Fibroblast of skin of abdomen (primary cell): ENCODE measurements at places on chromosomes 1 and 21.
A peak's percentile ranks its signal among the peaks of the same experiment; 100 is the strongest.

- DNase-seq, result no peak
Measured at GRCh38 chr1:147062956-147063355, 109.3 kb downstream of the PRKAB2 start.

GRCh38 chr1:1910651-1911331 is 4.3 kb upstream of the CALML6 start:
- DNase-seq, result no peak

GRCh38 chr1:2396059-2396458 is 4.4 kb downstream of the RER1 start:
- no peak for DNase-seq

DNA sequence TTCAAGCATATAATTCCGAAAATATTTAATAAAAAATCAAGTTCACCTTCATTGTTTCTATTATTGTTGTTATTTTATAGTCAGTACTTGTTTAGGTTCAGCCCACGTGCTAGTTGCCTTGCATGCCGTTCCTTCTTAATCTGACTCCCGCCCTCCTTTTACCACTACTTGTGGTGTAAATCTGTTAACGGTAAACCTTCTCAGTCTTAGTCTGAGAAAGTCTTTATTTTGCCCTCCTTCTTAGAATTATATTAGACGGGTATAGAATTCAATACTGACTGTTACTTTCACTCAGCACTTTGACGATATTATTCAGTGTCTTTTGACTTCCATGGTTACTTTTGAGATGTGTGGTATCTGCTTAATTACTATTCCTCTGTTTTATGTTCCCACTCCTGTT is 104.8 kb downstream of the RGL1 start:
- DNase-seq, result no peak

DNA sequence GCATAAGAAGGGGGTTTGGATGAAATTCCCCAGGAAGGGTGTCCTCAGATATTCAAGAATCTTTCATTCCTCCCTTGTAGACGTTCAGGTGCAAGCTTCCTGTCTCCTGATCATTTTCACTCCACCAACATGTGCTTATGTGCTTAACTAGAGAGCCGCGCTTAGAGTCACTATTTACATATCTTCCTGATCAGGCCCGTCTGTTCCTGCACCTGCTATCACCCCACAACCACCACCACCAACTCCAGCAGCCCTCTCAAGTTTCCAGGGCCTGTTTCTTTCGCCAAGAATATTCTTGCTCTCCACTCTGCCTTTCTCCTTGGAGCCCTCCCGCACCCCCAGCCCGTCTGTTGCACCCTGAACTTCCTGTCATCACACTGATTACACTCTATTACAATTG is 113.4 kb downstream of the SPSB1 start:
- DNase-seq, result no peak

GRCh38 chr1:192527950-192528349 is 47.6 kb upstream of the RGS1 start:
- no peak for DNase-seq

GRCh38 chr1:30812076-30812475 is 54.5 kb upstream of the LAPTM5 start:
- DNase-seq, result no peak

DNA sequence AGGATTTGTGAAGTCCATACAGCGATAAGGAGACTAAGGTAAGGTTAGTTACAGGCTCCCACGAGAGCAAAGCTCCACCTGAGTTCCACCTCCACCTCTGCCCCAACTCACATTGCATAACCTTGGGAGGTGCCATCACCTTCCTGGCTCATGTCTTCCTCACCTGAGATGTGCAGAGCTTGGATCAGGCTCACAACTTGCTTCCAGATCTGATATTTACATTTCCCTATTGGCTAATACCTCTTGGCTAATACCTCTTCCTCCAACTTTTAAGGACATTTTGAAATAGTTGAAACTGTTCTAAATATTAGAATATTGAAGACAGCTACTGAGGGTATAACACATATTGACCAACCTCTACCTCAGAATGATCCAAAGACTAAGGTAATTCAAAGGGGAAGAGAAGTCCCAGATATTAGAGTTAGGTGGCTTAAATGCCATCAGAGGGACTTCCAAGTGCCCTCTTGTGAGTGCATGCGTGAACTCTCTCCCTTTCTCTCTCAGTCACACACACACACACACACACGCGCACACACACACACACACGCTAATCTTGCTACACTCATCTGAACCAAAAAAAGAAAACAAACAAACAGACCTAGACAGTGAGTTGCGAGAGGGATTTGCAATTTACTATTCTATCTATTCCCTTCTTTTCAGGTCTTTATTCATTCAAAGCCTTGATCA is 134.3 kb downstream of the PLPP3 start:
- DNase-seq, result no peak

DNA sequence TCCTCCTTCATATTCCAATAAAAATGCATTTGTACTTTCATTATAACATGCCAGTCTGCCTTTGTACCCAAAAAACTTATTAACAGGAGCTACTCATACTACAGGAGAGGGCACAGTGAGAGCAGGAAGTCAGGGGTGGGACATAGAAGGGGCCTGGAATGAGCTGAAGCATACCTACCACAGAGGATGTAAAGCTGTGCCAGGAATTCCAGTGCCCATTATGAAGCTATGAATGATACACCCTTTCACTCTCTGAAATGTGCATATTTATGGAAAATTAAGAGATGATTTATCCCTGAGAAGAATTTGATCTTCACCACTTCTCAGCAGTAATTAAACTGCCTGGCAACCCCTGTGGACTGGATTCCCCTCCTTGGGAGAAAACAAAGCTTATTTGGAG is 65.8 kb downstream of the ATP5PO start:
- peak; percentile 9 for DNase-seq

GRCh38 chr1:224673141-224673540 is 57.0 kb downstream of the CNIH3 start:
- DNase-seq, result no peak

- no peak for DNase-seq
Measured at GRCh38 chr1:89607156-89607555, 25.8 kb upstream of the LRRC8C start.

DNA sequence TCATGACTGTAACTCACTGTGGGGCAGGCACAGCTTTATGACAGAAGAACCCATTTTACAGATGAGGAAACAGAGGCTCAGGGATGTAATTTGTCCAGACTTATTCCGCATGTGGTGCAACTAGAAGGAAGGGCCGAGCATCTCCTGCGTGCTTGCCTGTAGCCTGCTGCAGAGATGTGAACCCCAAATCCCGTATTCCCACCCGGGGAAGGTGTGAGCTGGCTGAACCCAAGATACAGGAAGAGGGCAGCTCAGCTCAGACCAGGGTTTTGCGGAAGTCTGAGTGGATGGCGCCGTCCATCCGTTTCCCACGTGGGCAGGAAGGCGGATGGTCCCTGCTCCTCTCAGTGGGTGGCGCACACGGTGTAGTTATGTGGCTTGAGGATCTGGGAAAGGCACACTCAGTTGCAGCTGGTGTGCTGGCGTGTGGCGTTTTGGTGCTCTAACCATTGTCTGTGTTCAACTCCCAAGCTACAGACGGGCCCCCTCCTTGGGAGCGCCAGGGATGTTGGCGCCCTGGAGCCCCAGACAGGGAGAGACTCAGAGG is 1.2 kb downstream of the CROCC start:
- DNase-seq, result no peak

GRCh38 chr1:224432146-224432545 is 2.5 kb downstream of the WDR26 start:
- DNase-seq, result peak; percentile 34

- DNase-seq, result peak; percentile 31
Measured at GRCh38 chr1:1907098-1907736, 7.8 kb upstream of the CALML6 start.

DNA sequence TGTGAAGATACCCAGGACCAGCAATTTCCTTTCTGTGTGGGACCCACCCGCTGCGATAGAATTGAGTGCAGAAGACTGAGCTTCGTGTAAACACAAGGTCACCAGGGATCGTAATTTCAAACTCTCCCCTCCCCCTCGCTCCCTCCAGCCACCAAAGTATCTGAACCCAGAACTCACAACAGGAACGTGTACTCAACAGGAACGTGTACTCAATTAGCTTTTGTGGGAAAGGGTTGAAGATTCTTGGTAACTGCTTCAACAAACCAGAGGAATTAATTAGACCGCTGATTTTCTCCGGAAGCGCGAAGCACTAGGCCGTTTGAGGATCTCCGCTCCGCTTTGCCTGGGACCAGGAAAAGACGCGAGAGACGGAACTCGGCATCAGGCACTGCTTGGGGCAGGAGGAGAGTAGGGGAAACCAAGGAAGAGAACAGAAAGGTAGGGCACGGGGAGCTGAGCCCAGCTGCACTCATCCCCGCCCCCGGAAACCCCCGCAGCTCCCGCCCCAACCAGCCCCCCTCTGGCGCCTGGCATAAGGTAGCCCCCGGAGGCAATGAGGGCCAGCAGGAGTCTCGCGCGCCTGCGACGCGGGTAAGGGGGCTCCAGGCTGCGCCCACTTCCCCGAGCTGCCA is 453 bp downstream of the DRAM2 start:
- DNase-seq, result peak; percentile 52

GRCh38 chr1:53246261-53247134 is 8.2 kb upstream of the MAGOH start:
- DNase-seq, result peak; percentile 96

GRCh38 chr1:173195596-173196088 is 11.5 kb downstream of the TNFSF4 start:
- DNase-seq, result no peak

DNA sequence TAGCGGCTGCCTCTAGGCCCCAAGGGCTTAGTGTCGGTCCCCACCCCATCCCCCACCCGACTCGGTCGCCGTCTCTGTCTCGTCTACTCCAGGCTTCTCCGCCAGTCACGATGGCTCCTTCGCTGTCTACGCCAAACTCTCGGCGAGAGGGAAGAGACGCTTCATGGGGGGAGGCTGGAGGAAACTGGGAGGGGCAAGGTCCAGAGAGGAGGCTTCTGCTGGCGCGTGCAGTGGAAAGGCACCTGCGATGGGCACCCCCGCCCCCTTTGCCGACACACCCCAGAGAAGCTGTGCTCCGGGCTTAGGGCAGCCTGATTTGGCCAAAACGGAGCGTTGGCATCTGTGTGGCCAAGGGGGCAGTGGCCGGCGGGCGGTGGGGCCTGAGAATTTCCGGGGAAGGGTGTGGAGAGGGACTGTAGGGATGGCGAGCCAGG is 1.2 kb upstream of the CSMD2 start:
- peak; percentile 20 for DNase-seq

DNA sequence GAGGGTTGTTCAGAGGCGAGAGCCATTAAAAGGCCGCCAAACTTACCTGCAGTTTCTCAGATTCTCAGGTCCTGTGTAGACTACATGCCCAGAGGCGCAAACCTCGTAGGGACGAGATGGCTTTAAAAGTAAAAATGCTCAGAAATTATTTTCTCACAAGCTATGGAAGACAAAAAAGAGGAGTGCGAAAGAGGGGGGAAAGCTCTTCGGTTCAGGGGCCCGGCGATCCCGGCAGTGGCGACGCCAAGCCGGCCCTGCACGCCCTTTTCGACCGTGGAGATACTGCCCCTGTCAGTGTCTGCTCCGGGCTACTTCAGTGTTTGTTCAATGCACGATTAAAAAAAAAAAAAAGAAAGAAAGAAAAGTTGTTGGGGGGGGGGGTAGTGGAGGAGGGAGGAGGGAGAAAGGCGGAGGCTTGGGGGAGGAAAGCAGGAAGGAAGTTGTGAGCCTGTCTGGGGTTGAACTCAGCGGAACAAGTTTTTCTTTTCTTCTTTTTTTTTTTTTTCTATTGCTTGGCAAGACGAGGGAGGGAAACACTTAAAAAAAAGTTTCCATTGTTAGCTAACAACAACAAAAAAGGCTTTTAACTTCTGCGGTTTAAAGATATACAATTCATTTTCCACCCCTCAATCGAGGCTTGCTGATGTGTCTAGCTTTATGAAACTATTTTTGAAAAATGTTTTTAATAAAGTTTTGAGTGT is at the start of gene ITPKB:
Gene ITPKB, minus strand, starts transcription at position 288 of the 701 bp plus-strand sequence. CDS start 1,824 bp downstream, outside the sequence.
- DNase-seq, result peak; percentile 61

- no peak for DNase-seq
Measured at GRCh38 chr1:31064111-31064717, 1.3 kb downstream of the PUM1 start.

DNA sequence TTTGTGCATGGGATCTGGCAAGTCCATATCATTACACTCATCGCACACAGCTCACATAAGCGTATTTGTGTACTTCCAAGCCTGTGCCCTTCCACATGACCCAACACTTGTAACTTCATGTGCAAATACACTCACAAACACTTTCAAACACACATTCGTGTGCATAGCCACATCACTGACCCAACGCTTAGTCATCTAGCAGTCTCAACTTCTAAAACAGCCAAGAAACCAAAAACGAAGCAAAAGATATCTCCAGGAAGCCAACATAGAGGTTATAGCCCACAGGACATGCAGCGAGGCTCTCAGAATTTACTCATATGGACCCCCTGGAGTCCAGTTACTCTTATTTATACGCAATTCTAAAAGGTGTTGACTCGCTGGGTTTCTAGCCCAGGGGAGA is 10.9 kb upstream of the GOLT1A start:
- peak; percentile 19 for DNase-seq

DNA sequence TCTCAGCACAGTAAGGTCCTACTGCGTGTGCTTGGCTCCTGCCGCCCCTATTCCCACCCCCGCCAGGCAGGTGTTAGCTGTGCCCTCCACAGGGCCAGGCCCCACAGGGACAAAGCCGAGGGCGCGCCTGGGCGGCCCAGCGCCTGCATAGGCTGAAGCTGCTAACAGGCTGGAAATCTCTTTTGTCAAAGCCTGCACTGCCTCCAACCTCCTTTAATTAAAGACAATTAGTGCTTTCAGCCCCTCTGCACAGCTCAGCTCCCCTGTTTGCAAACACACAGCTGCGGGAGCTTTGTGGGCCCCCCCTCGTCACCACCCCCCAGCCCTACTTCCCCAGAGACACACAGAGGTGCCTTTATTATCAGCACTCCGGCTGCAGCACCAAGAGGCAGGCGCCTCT is 95.9 kb downstream of the EPHB2 start:
- no peak for DNase-seq

DNA sequence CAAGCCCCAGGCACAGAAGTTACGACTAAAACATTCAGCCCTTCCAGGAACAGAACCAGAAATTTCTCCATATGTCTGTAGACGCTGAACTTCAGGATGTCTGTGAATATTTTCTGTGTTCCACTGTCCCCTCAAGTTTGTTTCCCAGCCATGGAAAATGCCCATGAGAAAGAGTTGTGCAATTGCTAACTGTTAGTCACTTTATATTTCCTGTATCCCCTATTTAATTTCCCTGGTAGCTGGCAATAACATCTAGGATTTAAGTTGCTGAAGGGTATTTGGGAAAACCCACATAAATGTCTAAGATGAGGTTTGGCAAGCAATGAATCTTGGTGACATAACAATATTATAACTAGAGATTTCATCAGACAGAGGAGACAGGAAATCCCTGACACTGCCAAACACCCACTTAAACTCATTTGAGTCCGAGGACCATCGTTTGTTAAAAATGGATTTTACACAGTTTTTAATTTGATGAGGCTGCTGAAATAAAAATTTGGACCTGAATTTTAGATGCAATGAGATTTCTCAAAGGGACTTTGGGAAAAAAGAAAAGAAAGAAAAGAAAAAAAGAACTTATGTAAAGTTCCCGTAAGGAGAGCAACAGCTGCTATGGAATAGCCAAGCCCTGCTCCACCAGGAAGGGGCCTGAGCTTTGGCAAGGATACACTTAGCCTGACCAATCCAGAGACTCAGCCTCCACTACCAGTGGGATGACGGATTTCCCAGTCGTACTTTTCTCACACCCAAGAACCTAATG is 21.8 kb upstream of the ERRFI1 start:
- peak; percentile 94 for DNase-seq
